ENCODE measurements at places on chromosomes 5 and 9. TPM values are rescaled to one million over a fixed set of nuclear protein-coding genes. Genes with fewer than 3 reads are reported as not detected.

Gene PAPPA
- not detected for total RNA-seq

GRCh38 chr9:19184144-19184917, 46.2 kb upstream of the DENND4C start:
- DNase-seq = peak; percentile 94

- no peak for DNase-seq
Observed at GRCh38 chr5:178461004-178461730, 129.0 kb downstream of the COL23A1 start.

GRCh38 chr5:178291161-178291561, 58.6 kb upstream of the PHYKPL start:
- peak; percentile 50 for DNase-seq

GRCh38 chr5:145887976-145888574, 15.3 kb upstream of the GRXCR2 start:
- DNase-seq = no peak

- DNase-seq = no peak
Observed at GRCh38 chr5:91177085-91177484, 206.0 kb downstream of the ARRDC3 start.
